Adipocyte (in vitro differentiated cells): ENCODE measurements at places on chromosomes 7 and 10.
A peak's percentile ranks its signal among the peaks of the same experiment; 100 is the strongest.

GRCh38 chr10:112507988-112508387 is 61.0 kb downstream of the VTI1A start:
- no peak for DNase-seq

DNA sequence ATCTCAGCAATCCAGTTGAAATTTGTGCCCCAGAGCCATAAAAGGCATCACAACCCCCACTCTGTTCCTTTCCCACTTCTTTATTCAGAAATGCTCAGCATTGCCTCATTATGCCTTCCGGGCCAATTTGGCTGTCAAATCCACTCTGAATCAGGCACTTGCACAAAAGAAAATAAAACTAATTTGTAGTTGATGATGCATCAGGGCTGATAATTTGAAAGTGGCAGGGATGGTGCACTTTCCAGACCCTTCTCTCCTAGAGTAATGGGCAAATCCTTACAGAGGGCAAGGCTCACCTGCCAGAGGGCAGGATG is 147.9 kb upstream of the PDE1C start:
- peak; percentile 27 for DNase-seq

DNA sequence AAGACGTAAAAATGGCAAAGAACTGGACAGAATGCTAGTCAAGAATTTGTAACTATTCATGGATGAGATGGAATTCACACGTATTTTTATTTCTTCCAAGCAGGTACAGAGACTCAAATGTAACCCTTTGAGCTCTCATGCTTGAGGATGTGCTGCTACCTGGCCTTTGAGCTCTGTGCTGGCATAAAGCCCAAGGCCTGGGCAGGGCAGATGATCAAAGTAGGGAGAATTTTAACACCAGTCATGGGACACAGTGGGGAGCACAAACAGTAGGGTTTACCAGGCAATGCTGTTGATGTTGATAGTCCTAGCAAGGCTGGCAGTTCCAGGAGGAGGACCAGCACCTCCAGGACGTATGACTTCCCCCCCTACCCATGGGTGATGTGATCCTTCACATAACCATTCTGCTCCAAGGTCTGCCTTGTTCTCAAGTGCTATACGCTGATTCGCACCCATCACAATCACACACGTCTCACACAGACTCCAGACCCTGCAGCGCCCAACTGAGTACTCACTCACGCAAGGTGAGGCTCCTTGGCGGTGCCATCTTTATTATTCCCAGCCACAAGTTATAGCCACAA is 48.6 kb upstream of the DLG5 start:
- DNase-seq: no peak

GRCh38 chr10:78194050-78194449 is 160.4 kb downstream of the RPS24 start:
- no peak for DNase-seq

DNA sequence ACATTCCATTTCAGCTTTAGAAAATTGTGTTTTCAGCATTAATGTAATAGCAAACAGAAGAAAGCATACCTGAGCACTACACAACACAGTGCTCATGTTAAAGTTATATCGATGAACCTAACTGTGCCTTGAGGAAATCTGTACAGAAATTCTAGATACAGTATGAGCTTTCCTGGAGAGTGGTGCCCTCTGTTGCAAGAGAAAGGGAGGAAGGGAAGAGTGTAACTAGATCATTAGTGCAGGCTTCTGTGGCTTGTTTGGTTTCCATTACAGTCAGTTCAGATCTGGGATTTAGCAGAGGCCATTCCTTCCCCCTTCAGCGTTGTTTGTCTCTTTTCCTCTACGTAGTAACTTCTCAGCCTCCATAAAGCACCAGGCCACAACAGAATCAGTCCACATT is 139.7 kb downstream of the HTR7 start:
- DNase-seq: peak; percentile 37

GRCh38 chr10:21212912-21213311 is 312.6 kb downstream of the SKIDA1 start:
- no peak for DNase-seq

GRCh38 chr10:9926881-9927280 is 1090.8 kb upstream of the CELF2 start:
- no peak for DNase-seq

GRCh38 chr7:92797693-92798092 is 38.7 kb downstream of the CDK6 start:
- no peak for DNase-seq
